ENCODE measurements at places on chromosomes 2 and 18.

- peak; percentile 81 for DNase-seq
These were observed 73.5 kb downstream of the CCBE1 start for GRCh38 chr18:59623456-59624368.

DNA sequence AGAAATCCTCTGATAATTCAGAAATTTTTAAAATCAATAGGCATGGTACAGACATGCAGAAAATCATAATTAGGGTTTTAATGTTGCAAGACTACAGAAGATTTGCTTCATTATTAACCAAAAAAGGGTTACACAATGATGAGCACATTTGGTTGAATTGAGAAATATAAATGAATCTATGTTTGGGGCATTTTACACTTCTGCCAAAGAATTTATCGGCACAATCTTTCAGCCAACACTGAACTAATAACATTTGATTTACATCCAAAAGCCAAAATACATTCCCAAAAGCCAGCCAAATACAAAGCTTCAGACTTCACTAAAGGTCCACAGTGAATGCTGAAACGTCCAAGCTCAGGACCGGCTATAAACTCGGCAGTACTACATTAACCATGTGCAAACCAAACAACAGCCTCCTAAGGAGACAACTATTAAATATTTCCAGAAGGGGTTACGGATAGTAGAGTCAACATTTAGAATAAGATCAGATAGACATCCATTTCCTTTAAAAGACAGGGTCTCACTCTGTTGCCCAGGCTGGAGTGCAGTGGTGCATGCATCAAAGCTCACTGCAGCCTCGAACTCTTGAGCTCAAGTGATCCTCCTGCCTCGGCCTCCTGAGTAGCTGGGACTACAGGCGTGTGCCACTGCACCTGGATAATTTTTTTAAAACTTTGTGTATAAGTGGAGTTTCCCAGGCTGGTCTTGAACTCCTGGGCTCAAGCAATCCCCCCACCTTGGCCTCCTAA lies 29.4 kb downstream of the SPRED2 start:
- peak; percentile 36 for DNase-seq

- DNase-seq, result no peak
These were observed 34.4 kb downstream of the CABLES1 start for GRCh38 chr18:23169673-23170044.

DNA sequence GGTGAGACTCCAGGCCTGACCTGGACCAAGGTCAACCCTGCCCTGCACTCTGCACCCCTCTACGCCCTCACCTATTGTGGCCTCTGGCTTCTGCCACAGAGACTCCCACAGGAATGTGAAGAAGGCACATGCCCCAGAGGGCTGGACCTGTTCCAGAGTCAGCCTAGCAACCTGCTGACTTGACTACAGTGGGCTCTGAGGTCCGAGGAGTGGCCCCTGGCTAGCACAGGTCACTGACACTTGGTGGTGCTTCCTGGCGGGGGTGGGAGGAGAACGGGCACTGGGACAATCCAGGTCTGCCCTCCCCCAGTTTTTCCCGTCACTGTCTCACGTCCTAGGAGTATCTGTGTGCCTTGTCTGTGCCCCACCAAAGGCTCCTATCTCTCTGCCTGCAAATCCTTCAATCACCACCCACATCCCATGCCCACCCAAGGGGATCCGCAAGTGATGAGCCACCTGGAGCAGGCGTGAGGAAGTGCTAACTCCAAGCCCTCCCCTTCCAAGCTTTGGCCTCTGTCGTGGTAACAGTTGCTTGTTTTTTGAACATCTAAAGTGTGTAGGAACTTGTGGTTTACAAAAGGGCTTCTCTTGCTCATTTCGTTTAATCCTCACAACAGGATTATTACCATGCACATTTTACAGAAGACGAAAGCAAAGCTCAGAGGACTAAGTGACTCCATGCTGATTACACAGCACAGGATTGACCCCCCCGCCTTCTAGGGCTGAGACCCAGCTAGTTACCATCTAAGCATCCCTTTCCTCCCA lies 86.2 kb downstream of the MCFD2 start:
- DNase-seq, result no peak

DNA sequence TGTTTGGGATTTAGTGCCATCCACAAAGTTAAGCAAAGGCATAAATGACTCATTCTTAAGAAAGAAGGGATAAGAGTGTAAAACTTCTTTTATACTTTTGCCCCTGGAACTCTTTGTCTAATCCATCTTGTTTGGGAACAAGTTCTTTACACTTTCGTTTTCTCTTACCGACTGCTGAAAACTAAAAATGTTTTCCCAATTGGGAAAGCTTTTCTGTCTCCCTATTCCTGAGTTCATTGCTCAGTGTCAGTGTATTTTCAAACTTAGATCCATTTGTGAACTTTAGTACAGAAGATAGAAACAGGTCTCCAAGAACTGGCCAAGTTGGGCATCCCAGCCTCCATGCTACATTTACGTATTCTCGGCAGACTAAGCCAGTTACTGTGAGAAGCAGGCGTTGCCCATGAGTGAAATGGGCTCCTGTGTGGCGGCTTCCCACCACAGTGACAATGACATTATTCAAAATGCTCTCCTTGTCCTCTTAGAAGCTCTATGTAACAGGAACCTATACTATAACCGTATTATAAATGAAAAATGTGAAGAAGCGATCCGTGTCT lies 51.7 kb downstream of the TGOLN2 start:
- DNase-seq, result no peak

DNA sequence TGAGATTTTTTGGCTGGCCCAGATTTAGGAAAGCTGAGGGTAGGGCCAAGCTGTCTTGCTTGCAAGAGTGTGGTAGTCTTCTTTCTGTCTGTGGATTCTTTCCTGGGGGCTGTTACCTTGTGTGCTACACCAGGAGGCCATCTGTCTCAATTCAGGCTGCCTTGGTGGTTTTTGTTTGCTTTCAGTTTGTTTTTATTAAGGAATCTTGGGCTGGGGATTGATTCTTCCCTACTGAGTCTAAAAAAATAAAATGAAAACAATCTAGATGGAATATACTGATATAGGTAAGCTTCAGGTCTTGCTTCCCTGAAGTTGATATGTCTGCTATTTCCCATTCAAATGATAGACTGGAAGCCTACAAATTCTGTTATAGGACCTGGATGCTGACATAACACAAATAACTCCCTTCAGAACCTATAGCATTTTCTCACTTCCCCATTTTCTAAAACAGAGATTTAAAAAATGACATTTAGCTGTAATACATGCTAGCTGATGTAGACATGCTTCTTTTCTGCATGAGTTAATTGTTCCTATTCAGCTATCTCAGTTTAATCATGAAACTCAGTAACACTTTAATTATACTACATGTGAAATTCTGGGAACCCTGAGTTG lies 5.3 kb downstream of the LHCGR start:
- DNase-seq, result no peak

DNA sequence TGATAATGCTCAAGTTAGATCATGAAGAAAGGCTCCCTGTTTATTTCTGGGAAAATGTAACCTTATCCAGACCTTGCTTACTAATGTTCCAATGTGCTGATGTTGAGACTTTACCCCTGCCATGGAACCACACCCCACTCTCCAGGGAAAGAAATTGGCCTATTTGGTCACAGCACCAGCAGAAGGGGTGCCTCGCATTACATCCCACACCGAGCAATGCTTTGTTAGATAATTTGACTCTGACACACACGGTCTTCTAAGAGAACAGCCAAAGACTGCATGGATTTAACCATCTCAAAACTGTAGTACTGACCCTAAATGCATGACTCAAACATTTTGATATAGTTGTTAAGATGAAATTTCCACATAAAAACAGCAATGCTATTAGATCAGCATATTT lies 152.1 kb upstream of the CCDC150 start:
- DNase-seq, result no peak

GRCh38 chr2:63048367-63049171 lies 2.1 kb upstream of the OTX1 start:
- DNase-seq, result no peak

DNA sequence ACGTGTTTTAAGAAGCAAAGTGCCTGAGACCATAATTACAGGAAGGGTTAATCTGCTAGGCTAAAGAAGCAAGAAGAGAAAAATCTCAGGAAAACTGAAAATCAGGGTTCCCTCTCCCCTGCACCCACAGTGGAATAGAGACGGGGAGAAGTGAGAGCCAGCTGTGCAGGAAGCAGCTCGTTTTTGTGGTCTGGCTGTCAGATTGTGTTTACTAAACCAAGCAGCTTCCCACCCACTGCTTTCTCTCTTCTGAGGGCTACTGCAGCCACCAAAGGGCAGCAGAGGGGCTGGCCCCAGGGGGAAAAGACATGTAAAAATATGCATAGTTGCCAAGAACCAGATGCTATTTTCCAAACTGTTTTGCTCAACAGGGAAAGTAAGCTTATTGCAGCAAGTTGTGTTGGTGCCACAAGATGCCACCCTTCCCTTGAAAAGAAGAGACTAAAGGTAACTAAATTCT lies 72.6 kb upstream of the THUMPD2 start:
- peak; percentile 43 for DNase-seq

DNA sequence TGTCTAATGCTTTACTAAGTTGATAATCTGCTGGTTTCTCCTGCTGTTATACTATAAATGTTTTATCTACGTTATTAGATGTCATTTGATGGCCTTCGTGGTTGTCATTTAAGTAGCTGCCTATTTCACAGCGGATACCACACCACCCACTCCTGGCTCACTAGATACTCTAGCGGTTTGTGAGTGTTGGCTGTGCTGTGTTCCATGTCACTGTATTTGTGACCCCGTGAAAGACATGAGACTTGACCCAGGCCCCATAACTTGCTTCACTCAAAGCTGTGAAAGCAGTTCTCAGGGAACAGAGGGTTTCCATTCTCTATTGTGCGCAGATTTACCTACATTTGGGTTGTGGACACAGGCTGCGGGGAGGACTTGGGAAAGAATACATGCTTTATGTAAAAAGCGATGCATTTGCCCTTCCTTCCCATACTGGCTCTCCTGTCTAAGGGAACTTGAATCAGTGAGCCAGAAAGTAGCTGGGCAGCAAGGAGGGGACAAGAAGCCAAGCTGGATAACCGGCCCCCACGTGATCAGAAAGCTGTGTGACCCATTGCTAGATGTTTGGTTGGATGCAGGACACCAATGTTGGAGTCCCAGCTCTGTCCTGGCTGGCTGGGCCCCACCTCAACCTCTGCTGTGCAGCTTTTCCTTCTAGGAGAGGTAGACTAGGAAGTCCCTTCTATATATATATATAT lies 52.2 kb downstream of the PLB1 start:
- no peak for DNase-seq

DNA sequence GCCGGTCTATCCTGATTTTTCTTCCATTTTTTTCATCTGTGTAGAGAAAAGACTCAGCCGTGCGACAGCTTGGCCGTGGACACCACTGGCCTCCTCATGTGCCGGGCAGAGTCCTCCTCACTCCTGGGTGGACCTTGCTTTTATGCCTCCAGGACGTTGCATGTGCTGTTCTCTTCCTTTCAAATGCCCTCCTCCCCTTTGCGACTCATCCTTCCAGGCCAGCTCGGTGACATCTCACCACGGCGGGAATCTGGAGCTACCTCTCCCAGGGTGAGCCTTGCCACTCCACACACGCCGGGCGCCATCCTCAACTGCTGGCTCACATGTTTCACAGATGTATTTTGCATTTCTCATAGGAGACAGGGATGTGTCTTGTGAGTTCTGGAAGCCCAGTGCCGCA lies 198.5 kb upstream of the HDAC4 start:
- no peak for DNase-seq

DNA sequence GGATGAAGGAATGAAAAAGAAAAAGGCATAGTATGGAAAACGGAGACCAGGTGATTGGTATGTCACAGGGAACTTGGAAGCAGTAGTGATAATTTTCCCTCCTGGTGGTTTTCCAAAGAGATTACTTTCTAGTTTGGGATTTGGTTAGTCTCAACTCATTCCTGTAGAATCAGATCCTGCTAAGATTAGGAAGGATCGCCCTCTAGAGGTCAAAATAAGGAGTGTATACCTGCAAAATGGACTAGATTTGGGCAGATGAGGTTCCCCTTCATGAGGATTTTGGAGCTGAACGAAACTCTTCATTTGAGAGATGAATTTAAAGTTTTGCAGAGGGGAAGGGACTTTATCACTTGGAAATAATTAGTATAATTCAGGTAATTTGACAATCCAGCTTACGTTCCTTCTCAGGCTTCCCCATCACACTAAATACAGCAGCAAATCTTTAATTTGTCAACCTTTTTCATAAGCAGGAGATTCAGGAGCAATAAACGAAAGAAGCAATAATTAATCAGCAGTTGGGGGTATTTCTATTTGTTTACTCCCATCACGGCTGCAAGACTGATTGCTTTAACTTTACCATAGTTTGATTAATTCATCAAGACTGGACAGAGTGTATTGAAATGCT lies 65.2 kb downstream of the CCDC195 start:
- DNase-seq, result peak; percentile 41

- DNase-seq, result peak; percentile 27
These were observed 52.2 kb upstream of the PTPRM start for GRCh38 chr18:7514796-7515440.

GRCh38 chr2:236121546-236121945 lies 46.6 kb downstream of the GBX2 start:
- peak; percentile 7 for DNase-seq

- no peak for DNase-seq
These were observed 42.6 kb downstream of the MCFD2 start for GRCh38 chr2:46872902-46873603.

GRCh38 chr2:66545258-66545657 lies 110.3 kb downstream of the MEIS1 start:
- no peak for DNase-seq

GRCh38 chr18:13720123-13720522 lies 6.2 kb downstream of the FAM210A start:
- DNase-seq, result no peak

DNA sequence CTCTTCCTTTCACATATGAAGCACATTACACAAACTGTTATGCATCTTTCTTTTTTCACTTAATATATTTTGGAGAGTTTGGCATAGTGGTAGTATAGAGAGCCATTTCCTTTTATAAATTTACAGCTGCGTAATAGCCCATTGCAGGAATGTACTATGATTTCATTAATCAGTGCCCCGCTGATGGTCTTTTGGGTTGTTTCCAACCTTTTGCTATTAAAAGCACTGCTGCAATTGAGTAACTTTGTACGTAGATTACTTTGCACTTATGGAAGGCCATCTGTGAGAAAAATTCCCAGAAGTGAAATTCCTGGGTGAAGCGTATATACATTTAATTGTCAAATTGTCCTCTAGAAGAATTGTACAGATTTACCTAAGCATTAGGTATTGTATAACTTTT lies 565.3 kb upstream of the ZNF804A start:
- peak; percentile 27 for DNase-seq

DNA sequence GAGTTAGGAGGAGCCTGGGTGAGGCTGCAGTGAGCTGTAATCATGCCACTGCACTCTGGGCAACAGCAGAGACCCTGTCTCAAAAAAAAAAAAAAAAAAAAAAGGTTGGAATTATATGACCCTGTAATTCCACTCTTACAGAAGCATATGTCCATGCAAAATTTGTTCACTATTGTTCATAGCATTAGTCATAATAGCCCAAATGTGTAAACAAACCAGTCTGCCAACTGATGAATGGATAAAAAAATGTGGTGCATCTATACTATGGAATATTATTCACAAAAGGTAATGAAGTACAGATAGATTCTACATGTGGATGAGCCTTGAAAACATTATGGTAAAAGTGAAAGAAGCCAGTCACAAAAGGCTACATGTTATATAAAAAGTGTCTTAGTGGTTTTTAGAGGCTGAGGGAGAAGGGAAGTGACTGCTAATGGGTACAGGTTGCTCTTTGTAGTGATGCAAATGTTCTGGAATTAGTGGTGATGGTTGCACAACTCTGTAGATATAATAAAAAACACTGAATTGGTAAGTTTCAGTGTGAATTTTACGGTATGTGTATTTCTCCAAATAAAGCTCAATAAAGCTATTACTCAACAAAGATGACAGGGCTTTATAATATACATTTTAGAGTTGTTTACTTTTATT lies 9.4 kb downstream of the COA5 start:
- peak; percentile 67 for DNase-seq

- peak; percentile 93 for DNase-seq
These were observed 46.2 kb upstream of the ITGAV start for GRCh38 chr2:186543561-186544131.
